Hematopoietic multipotent progenitor cell treated with erythropoietin and hydrocortisone succinate and interleukin-3 and kit ligand, for 8 days (in vitro differentiated cells): ENCODE measurements at places on chromosomes 12 and 14.

GRCh38 chr12:46803517-46803916, 22.3 kb downstream of the SLC38A4 start:
- DNase-seq: no peak

- no peak for DNase-seq
Observed at GRCh38 chr12:24979329-24979728, 30.4 kb upstream of the BCAT1 start.

DNA sequence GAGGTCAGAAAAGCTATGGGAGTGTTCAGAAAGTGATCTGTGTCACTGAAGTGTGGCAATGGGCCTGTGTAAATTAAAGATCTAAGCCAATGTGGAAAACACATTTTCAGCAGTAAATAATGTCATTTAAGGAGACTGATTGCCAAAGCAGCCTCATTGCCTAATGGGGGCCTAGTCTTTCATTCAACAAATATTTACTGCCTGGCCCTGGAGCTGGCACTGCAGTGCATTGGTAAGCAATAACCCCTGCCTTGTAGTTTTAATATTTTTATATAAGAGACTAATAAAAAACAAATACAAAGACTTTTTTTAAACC, 326.6 kb downstream of the BTG1 start:
- DNase-seq: no peak

DNA sequence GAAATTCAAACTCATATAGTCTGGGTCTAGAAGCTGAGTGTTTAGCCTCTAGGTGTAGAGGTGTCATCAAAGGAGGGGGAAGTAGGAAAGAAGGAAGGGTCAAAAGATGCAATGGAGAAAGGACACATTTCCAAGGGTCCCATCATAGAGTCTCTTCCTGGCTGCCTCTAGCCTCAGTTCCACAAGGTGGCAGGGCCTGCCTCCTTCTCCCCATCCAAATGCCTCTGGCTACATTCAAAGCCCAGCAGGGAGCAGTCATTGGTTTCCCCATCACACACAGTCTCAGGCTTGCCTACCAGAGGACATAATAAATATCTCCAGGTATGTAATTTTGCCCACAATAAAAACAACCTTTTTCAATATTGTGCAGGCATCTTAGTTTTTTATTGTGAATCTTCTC, 2.1 kb upstream of the CCT2 start:
- peak; percentile 68 for DNase-seq

DNA sequence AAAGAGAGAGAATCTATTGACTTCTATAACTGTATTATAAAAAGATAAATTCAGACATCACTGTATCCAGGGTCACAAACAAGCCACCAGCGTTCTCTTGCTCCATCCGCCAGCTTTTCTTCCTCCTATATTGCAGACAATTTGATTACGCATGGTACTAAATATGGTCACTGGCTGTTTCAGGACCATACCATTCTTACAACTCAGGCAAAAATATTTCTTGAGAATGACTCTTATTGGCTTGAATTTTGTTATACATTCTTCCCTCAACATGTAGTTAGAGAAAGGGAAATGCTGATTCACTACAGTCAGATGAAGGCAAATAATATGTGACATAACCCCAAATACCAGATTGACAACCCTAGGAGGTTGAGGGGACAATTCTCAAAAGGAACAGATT, 101.3 kb downstream of the SLC6A15 start:
- DNase-seq: no peak

- no peak for DNase-seq
Observed at GRCh38 chr14:101501341-101501740, 60.0 kb upstream of the DIO3 start.

- no peak for DNase-seq
Observed at GRCh38 chr14:26761532-26761931, 163.7 kb upstream of the NOVA1 start.

DNA sequence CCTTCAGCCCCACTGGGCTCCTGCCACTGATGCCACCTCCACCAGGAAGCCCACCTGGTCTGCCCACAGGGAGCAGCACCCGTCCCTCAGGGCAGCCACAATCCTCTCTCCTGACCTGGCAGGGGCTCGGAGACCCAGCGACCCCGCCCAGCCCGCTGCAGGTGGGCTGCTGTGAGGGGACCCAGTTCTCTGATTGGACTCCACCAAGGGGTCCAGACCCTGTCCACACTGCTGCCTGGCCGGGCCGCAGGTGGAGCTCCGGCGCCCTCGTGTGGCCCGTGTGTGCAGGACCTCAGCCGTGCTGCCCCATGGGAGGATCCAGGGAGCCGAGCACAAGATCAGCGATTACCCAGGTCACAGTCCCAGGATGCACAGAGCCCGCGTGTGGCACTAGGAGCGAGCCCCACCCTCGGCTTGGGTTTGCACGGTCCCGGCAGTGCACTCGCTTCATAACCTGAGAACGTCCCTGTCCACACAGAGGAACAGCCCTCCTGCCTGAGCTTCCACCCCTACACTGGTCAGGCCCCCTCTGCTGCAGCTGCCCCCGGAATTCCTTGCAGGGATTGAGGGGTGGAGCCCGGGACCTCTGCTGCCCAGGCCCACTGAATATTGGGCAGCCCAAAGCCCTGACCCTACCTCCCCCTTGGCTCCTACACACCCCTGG, 35.4 kb upstream of the TMEM179 start:
- peak; percentile 63 for DNase-seq

DNA sequence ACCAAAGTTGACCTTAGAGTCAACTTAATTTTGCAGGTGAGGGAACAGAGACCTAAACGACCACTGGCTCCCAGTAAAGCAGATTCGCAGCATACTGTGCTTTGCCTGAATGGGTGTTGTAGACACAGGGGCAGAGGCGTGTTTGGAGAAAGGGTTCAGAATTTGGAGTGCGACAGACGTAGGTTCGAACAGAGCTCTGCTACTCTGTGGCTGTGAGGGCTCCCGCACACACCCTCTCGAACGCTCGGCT, 243 bp upstream of the TOMM20L start:
- no peak for DNase-seq

DNA sequence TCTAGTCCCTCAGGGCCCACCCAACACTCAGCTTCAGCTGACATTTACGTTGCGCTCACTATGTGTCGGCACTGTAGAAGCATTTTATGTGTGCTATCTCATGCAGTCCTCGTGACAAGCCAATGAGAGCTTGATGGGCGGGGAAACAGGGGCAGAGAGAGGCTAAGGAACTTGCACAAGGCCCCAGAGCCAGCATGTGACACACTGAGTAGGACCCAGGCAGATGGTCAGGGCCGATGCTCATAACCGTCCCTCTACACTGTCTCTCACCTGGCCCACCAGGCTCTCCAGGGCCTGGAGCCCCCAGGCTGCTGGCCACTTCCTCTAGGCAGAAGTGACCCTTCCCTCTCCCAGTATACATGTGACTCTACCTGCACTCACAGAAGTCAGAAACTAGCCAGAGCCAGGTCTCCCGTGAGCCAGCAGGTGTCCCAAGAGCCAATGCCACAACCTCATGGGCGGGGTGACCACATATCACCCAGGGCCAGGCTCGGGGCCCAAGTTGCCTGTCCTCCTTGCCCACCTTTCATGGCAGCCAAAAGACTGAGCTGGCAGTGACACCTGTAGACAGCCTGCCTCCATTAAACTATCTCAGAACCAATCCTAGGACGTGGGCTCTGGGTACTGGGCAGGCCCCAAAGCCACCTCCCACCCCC, 38.3 kb downstream of the TTC7B start:
- peak; percentile 42 for DNase-seq

DNA sequence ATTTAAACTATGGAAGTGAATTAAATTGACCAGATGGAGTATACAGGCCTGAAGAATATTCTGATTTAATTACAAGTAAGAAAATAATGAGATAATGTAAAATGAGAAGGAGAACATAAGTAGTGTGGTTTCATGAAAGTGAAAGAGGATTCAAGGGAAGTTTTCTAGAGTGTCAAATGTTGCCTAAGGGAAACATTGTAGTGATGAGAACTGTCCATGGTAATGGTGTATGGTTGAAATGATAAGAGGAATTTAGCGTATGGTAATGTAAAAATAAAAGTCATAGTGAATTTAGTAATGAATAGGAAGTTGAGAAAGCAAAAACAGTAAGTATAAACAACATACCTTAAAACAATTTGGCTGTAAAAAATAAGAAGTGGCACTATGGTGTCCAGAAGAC, 1954.6 kb upstream of the FLRT2 start:
- DNase-seq: no peak

- DNase-seq: no peak
Observed at GRCh38 chr14:20409226-20409625, 4.1 kb downstream of the TEP1 start.

GRCh38 chr12:77600468-77600843, 230.2 kb upstream of the NAV3 start:
- no peak for DNase-seq

DNA sequence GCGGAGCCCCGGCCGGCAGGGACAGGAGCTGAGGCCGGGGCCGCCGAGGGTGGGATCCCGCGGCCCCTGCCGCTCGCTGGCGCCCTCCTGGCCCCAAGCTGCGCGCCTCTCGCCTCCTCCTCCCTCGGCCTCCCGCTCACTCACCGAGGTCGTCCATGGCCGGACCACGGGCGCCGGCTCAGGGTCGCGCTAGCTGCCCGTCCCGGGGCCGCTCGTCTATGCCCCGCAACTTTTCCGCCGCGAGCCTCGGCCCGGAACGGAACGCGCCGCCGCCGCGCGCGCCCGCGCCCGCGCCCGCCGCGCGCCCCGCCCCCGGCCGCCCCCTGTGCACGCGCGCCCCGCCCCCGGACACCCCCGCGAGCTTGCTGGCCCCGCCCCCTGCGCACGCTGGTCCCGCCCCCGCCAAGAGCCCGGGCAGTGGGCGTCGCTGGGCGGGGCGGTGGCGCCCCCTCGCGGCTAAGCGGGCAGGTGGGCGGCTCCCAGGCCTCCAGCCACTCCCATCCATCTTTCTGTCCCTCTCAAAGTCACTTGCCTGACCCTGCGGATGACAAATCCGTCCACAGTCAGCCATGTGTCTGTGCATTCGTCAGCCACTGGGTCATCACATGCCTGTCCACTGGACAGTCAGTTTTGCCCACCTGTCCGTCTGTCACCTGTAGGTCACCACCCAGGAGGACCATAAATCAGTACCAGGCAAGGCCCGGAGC, at the start of gene PXN:
TSS of gene PXN (minus strand) at position 258 of the 707 bp plus-strand sequence. CDS start at position 157, 101 bp downstream.
- peak; percentile 69 for DNase-seq

GRCh38 chr12:14424545-14424944, 59.1 kb downstream of the ATF7IP start:
- no peak for DNase-seq

DNA sequence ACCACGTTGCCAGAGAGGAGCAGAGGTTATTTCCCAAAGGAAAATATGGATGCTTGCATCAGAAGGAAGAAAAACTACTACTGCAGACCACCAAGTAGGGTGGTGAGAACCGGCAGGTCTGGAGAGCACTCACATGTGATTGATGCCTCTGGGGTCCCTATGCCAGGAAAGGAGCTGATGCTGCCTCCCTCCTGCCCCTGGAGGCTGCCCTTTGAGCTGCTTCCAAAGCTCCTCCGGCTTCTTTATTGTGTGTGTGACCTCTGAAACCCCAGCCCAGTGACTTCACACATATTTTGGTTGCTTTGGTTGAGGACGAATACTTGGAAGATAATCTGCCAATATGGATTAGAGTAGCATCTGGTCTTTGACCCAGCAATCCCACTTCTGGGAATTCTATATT, 133.4 kb downstream of the AACS start:
- DNase-seq: no peak
